Smooth muscle cell of the pulmonary artery (primary cell): ENCODE measurements at places on chromosomes 11 and 22. TPM values are rescaled to one million over a fixed set of nuclear protein-coding genes. Genes with fewer than 3 reads are reported as not detected.

UBQLNL gene
- 0.23 and 0.33 TPM in 2 replicates for total RNA-seq

CNIH2 gene
- total RNA-seq: 0.72 and 0.86 TPM in 2 replicates

IL10RA gene
- not detected in 2 replicates for total RNA-seq

ASCL3 gene
- total RNA-seq: not detected in 2 replicates

KCNQ1OT1 gene
- total RNA-seq: 3.9 and 4.8 TPM in 2 replicates

POTEH gene
- total RNA-seq: not detected in 2 replicates

TBC1D10A gene
- 13.7 and 14.1 TPM in 2 replicates for total RNA-seq

IGLL1 gene
- not detected in 2 replicates for total RNA-seq

XRRA1 gene
- 13.6 and 23.3 TPM in 2 replicates for total RNA-seq

CHRM1 gene
- total RNA-seq: not detected in 2 replicates

NRIP3 gene
- 6.8 and 12.7 TPM in 2 replicates for total RNA-seq

FXYD6 gene
- total RNA-seq: 0.10 and 0.26 TPM in 2 replicates

SPA17 gene
- 3.9 and 5.7 TPM in 2 replicates for total RNA-seq

ACTN3 gene
- 0.07 TPM in 1 of 2 replicates, not detected in the other for total RNA-seq

CRYAB gene
- 34.2 and 73.0 TPM in 2 replicates for total RNA-seq

MS4A12 gene
- total RNA-seq: not detected in 2 replicates

MRGPRF gene
- 20.2 and 65.7 TPM in 2 replicates for total RNA-seq

ROM1 gene
- 3.1 and 5.8 TPM in 2 replicates for total RNA-seq

TRIM48 gene
- total RNA-seq: not detected in 2 replicates

MRGPRX3 gene
- total RNA-seq: not detected in 2 replicates

SGSM1 gene
- total RNA-seq: 0.36 and 0.98 TPM in 2 replicates
